ENCODE measurements at places on chromosomes 12 and 14. TPM values are rescaled to one million over a fixed set of nuclear protein-coding genes. Genes with fewer than 3 reads are reported as not detected.

DNA sequence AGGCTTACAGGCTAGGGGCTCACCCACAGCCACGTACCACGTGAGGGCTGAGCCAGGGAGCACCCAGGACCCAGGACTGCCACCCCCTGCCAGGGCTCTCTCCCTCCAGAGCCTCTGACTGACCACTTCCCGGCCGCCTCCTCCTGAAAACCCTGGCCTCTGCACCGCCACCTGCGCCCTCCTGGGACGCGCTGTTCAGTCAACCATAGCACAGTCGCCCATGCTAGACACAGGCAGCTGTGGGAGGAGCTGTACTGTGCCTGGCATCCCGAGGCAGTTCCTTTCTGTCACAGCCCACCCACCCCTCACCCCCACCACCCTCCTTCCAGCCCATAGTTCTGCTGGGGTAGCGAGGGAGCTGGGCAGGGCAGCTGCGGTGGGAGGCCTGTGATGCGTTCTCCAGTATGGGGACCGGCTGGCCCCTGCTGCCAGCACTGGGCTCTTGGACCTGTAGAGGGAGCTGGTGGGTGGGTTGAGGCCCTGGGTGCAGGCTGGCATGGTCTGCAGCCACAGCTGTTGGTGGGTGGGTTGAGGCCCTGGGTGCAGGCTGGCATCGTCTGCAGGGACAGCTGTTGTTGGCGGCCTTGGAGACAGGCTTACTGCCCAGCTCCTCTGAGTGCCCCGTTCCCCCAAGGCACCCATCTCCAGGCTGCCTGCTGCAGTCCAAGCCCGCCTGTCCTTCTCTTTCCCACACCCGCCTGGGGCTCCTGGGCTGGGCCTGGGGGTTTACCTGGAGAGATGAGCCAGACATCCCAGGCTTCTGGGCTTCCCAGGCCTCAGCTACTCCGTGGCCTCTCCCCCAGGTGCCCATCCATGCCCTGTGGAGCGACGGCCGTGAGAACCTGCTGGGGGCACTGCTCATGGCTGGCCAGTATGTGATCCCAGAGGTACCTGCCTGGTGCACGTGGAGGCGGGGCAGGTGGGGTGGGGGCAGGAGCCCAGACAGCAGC, 11.5 kb downstream of the ASPG start:
- no peak for DNase-seq

GRCh38 chr12:108634341-108634751, 652 bp upstream of the SELPLG start:
- DNase-seq, result no peak

- DNase-seq, result no peak
Observed at GRCh38 chr14:67137744-67138371, 51.4 kb upstream of the GARIN2 start.

- no peak for DNase-seq
Observed at GRCh38 chr12:123131879-123132402, 18.9 kb downstream of the PITPNM2 start.

- no peak for DNase-seq
Observed at GRCh38 chr12:56190695-56191155, 1.4 kb upstream of the SMARCC2 start.

- no peak for DNase-seq
Observed at GRCh38 chr14:56423544-56423943, 156.1 kb upstream of the TMEM260 start.

GRCh38 chr14:80358112-80358511, 146.8 kb upstream of the DIO2 start:
- DNase-seq, result no peak

GRCh38 chr14:80477388-80478160, 266.3 kb upstream of the DIO2 start:
- DNase-seq, result no peak

GRCh38 chr12:108387771-108388170, 48.7 kb upstream of the CMKLR1 start:
- DNase-seq, result no peak

GRCh38 chr14:57933349-57933748, 67.5 kb upstream of the SLC35F4 start:
- DNase-seq, result no peak

DNA sequence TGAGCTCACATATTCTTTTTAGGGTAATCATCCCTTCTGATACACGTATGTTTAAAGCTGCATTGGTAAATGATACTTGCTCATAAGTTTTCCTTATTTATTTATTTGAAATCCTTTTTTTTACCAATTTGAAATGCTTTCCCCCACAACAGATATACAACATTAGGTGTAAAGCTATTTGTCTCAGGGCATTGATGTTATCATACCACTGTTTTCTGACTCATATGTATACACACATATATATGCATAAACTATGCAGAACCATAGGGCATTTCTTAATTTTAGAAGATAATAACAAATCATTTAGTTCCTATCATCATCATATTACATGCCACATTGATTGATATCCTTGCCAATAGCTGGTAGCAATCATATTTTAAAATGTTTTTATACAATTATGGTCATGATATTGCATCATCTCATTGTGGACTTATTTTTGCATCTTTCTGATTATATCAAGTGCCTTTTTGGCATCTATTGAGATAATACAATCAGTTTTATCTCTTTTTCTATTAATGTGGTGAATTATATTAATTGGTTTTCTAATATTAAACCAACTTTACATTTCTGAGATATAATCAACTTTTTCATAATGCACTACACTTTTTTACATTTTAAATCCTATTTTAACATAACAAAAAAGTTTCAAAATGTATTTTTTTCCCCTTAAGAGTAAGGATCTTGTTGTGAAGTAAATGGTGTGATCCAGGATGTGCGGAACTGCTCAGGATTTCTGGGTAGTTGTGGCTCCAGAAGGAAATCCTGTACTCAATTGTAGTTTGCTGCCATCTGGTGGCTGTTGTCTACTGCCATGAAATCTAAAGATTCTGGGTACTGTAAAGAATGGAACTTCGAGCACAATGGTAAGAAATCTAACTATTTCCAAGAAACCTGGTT, 16.7 kb downstream of the OR9K2 start:
- peak; percentile 64 for DNase-seq

SYT1 gene
- 21.7 TPM for polyA plus RNA-seq

DNA sequence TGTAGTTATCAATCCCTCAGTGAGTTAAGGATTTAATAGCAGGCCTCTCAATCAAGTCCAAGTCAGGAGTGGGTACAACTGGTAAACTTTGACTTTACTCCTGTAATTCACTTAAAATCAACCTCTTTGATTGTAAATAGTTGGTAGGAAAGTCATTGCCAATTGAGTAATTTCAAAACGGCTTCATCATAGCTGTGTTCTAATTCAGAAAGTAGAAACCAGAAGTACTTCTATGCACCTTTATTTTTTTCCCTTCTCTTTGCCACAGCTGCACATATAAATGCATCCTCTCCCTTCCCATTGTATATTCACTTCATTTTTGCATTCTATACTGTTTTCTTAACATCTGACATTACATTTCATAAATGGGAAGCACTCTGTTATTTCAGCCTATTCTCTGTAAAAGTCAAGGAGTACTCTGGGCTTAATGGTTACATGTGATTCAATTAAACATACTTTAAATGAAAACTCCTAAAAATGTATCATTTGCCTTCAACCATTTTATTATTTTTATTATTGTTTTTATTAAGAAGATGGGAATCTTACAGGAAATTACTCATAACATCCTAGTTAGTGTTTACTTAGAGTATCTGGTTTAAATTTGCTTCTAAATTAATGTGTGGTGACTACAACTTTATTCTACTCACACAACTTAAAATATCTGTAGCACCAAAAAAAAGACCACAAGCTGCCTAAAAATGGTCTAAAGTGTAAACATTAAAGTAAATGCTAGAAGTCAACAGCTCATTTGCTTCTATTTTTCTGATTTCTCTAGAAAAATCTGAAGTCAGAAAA, 171.2 kb downstream of the CEP128 start:
- no peak for DNase-seq

HNF1A gene
- 14.5 TPM for polyA plus RNA-seq

- no peak for DNase-seq
Observed at GRCh38 chr14:52090936-52091335, 22.1 kb upstream of the NID2 start.

DNA sequence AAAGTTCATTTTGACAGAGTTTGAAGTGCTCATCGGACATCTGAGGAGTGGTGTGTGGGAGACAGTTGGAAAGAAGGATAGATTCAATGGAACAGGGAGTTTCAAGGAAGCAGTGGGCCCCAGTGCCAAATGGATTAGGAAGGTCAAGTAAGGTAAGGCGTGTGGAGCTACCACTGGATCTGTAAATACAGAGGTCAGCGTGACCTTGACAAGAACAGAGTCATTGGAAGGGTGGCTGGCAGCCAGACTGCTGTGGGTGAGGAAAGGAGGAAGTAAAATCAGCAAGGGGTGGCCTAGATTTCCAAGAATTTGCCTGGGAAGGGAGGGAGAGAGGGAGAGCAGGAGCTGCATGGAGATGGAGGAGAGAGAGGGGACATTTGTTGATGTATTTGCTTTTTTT, 68.2 kb upstream of the IGF1 start:
- no peak for DNase-seq

DNA sequence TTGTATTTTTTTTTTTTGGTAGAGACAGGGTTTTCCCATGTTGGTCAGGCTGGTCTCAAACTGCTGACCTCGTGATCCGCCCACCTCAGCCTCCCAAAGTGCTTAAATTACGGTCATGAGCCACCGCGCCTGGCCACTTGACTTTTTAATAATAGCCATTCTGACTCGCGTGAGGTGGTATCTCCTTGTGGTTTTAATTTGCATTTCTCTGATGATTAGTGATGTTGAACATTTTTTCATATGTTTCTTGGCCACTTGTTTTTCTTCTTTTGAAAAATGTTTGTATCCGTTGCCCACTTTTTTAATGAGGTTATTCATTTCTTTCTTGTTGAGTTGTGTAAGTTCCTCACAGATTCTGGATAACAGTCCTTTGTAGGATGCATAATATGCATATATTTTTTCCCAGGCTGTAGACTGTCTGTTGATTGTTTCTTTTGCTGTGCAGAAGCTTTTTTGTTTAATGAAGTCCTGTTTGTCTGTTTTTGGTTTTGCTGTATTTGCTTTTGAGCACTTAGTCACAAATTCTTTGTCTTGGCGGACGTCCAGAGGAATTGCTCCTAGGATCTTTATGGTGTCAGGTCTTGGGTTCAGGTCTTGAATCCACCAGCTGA, 10.3 kb upstream of the PGAM5 start:
- no peak for DNase-seq

DNA sequence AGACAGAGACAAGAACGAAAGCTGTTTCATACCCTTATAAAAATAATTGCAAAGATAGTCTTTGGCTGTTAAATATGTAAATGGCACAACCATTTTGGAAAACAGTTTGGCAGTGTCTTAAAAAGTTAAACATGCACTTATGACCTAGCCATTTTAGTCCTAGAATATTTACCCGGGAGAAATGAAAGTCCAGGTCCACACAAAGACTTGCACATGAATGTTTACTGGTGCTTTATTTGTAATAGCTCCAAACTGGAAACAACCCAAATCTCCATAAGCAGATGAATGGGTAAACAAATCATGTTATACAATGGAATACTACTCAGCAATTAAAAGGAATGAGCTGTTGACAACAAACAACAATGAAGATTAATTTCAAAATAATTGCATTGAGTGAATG, 380.4 kb downstream of the ETNK1 start:
- DNase-seq, result no peak

GRCh38 chr12:23555180-23555824, 394.2 kb downstream of the SOX5 start:
- DNase-seq, result no peak

IQSEC3 gene
- polyA plus RNA-seq, result 10.8 TPM

- no peak for DNase-seq
Observed at GRCh38 chr12:97313471-97314190, 149.0 kb upstream of the RMST start.

DNA sequence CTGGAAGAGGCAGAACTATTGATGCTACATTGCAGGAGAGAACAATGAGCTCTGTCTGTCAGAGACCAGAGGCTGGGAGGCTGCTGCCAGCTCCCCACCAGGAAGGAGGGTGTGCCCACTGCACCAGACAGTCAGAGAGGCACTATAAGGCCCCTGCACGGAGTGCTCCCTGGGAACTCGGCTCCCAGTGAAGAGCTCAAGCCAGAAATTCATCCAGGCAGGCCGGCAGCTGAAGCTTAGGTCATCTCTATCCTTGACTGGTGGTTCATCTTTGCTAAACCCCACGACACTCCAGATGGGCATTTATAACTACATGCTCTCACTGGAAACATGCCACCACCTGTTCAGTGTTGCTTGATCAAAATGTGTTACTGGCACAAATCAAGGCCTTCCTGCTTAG, 65.1 kb upstream of the GPATCH2L start:
- DNase-seq, result no peak

TMPRSS12 gene
- polyA plus RNA-seq, result 0.13 TPM

GRCh38 chr12:132411457-132411856, 78.5 kb upstream of the FBRSL1 start:
- no peak for DNase-seq

DNA sequence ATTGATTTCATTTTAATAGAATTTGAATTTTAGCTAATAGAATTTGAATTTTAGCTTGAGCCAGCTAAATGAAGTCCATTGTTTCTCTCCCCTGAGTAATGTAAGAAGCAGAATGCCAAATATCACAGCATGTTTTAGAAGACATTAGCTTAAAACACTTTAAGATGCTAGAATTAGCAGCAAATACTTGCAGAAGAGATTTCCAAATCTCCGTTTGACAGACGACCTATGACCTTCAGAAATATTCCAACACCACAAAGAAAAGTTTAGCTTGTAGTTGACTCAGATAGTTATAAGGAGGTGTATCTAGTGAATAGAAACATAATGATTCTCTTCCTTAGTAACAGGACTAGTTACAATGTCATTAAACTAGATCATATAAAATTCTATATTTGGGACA, 51.7 kb upstream of the MYF6 start:
- DNase-seq, result no peak

DNA sequence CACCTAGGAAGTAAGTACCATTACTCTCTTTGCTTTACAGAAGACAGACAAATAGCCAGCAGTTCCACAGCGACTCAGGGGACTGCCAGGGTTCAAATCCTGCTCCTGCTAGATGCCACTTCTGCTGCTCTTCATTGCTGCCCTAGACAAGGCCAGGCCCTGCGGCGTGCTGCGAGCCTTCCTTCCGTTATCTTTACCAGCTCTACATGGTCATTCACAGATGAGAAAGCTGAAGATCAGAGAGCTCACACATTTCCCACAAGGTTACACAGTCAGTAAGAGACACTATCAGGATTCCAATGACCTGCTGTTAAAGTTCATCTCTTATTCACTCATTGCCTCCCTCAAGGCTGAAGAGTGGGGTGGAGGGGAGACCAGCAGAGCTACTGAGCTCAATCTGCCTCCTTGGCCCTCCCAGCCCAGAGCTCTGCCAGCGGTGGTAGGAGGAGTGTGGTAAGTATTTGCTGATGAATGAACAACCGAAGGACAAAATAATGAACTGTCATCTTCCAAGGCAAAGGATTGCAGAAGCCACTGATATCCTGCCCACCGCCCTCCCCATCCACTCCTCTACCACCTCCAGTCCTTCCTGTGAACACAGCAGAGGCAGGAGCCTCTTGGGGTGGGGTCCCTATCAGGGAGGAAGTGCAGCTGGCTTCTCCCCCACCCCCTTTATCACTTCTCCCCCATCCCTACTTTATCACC, 14.6 kb upstream of the HDAC7 start:
- no peak for DNase-seq

DNA sequence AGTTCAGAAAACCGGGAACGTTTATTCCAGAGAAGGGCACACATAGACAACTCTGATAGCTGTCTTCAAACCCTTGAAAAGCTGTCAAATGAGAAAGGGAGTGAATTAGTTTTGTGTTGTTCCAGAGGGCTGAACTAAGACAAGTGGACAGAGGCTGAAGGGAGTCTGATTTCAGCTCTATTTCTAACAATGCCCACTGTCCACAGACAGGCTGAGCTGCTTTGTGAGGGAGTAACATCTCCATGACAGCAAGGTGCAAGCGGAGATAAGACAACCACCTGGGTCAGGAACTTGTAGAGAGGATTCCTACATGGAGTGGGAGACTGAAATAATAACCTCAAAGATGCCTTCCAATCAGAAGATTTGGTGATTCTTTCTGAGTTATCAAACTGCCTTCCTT, 25.6 kb upstream of the PARP11 start:
- peak; percentile 31 for DNase-seq
